ENCODE measurements at places on chromosomes 5 and 9.

DNA sequence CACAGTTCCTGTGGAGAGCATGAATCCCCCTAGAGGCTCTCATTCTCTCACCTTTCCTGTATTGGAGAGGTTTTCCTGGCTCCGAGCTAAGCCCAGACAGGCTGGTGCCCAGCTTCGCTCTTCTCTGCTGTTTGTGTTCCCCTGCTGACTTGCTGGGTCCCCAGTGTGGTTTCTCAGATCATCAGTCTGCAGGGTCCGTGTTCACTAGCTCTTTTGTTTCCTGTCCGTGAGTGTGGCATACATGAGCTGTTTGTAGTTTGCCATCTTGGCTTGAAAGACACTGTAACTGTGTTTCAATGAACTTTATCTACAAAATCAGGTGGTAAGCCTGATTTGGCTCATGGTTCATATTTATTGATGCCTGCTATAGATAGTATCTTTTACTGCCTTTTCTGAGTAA, 23.8 kb downstream of the LOX start:
- no peak for DNase-seq

- no peak for DNase-seq
These were observed 5.2 kb downstream of the DENND1A start for GRCh38 chr9:123924727-123925126.

DNA sequence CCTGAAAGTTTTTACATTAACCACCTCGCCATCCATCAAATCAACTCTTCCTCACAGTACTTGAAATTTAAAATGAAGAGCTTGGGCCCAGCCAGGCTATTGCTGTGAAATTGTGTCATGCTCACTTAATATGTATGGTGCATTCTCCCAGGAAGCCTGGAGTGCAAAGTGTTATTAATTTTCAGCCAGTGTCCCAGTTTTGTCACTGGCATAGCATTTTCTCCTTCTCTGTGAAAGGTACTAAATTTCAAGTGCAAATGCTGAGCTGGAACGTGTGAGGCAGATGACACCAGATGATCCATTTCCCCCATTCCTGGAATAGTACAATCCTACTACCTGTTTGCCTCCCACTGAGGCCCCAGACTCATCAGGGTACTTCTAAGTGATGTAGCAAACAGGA, 397.6 kb upstream of the ACTBL2 start:
- no peak for DNase-seq

- no peak for DNase-seq
These were observed 62.8 kb upstream of the SUB1 start for GRCh38 chr5:32522429-32523143.

- DNase-seq = no peak
These were observed 73.2 kb downstream of the PPIC start for GRCh38 chr5:122963305-122963704.

GRCh38 chr9:23682891-23683431, 143.1 kb downstream of the ELAVL2 start:
- DNase-seq = no peak

GRCh38 chr5:537098-537497, 12.8 kb upstream of the SLC9A3 start:
- no peak for DNase-seq

- no peak for DNase-seq
These were observed 24.8 kb downstream of the SARDH start for GRCh38 chr9:133713150-133713959.

DNA sequence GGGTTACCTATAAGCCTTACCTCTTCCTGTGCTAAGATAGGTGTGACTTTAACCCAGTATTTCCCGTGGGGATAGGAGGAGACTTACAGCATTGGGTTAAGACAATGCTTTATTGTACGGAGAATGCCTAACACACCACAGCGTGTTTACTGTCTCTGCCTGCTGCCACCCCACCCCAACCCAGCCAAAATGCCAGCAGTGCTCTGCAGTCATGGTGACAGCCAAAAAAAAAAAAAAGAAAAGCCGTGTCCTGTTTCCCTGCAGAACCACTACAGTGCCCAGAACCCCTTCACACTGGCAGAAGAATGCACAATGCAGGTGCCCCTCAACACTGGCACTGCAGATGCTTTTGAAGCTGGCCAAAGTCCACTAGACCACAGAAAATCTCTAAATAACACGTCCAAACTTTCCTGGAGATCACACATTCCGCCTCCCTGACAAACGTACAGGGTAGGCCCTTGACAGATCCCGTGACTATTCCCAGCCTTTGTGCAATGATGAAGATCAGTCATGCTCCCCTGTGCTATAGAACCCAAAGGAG, 102.2 kb downstream of the SERINC5 start:
- DNase-seq = no peak

GRCh38 chr5:6822068-6822467, 108.8 kb downstream of the TENT4A start:
- DNase-seq = no peak

Measured in stimulated activated CD8-positive, alpha-beta memory T cell treated with anti-CD3 and anti-CD28 coated beads, Interleukin-15, amount 100 ng/mL, for 48 hours (primary cell).